ENCODE measurements at places on chromosomes 4 and X. TPM values are rescaled to one million over a fixed set of nuclear protein-coding genes. Genes with fewer than 3 reads are reported as not detected.

GRCh38 chrX:118116713-118117550, at the start of gene KLHL13:
KLHL13 (minus strand) TSS chrX:118116810; CDS start chrX:118028473, 88,337 bp downstream.
- H3K36me3 ChIP-seq: no peaks in the 10 kb centered on the region
- H3K4me1 ChIP-seq: no peaks in the 10 kb centered on the region
- H3K27ac ChIP-seq: no peak within 1 kb of the TSS
- DNase-seq: peak; percentile 21

GRCh38 chr4:5144384-5144783, 93.1 kb downstream of the STK32B start:
- H3K36me3 ChIP-seq: no peaks in the 10 kb centered on the region
- H3K4me1 ChIP-seq: no peaks in the 10 kb centered on the region
- no peaks in the 10 kb centered on the region for H3K27me3 ChIP-seq
- DNase-seq: no peak
- H3K4me3 ChIP-seq: no peak overlapping the region

DNA sequence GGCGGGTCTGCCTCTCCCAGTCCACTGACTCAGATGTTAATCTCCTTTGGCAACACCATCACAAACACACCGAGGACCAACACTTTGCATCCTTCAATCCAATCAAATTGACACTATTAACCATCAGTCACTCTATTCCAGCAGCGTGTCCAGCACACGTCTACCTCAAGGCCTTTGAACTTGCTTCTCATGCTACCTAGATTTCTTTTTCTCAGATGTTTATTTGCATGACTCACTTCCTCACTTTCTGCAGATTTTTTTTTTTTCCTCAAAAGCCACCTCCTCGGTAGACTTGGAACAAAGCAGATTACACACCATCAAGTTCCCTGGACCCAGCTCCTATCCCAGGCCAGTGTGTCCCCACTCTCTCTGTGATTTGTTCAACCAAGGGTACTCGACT, 49.5 kb downstream of the SUPT20HL2 start:
- no peaks in the 10 kb centered on the region for H3K4me1 ChIP-seq
- no peak for DNase-seq
- H3K36me3 ChIP-seq: no peaks in the 10 kb centered on the region

DNA sequence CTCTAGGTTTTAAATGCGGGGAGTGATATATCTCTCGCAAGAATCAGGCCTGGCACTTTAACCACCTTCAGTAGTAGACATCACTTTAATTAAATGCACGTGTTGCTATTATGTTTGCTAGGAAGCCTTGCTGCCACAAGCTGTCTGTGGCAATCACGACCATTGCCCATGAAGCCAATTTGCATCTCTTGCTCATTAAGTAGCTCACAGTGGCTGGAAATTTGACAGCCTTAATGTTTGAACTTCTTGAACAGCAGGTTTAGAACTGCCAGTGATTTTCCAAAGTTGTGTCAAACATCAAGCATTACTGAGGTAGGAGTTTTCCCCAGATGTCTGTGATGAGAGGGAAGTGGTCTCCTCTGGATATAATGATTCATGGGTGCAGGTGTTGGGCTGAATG, 642.3 kb upstream of the CPEB2 start:
- DNase-seq: no peak
- no peaks in the 10 kb centered on the region for H3K27me3 ChIP-seq
- no peak overlapping the region for H3K27ac ChIP-seq
- no peaks in the 10 kb centered on the region for H3K4me1 ChIP-seq
- no peak overlapping the region for H3K4me3 ChIP-seq
- H3K36me3 ChIP-seq: no peaks in the 10 kb centered on the region

Gene TMPRSS11A
- not detected for total RNA-seq

DNA sequence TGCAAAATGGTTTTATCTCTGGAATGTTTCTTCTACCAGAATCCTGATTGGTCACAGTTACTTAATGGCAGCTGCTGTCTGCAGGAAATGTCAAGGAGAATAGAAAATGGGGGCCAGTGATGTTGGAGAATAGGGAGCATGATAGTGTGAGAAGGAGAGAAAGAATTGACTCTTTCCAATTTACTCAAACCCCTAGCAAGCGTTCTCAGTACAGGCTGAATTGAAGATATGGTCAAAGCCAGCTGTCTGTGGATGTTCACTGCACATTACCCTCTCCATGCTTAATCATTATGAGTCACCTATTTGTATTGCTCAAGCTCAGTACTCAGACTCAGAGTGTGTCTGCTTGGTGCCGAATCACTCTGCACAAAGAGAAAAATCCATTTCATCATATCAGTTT, 57.8 kb upstream of the FAM47B start:
- no peak overlapping the region for H3K4me3 ChIP-seq
- H3K27me3 ChIP-seq: no peaks in the 10 kb centered on the region
- no peaks in the 10 kb centered on the region for H3K4me1 ChIP-seq
- DNase-seq: no peak

Gene PRR32
- not detected for total RNA-seq

DNA sequence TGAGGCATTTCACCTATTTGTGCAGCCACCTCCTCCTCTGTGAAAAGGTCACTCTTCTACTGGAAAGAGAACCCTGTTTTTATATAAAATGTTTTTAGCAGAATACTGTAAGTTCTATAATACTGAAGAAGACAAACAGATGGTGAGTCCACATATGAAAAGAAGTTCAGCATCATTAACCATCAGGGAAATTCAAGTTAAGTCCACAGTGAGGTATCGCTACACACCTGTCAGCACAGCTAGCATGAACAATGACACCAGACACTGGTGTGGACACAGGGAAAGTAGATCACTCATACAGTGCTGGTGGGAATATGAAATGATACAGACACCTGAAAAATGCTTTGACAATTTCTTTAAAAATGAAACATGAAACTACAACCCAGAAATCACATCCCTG, 133.0 kb downstream of the MAD2L1 start:
- H3K4me1 ChIP-seq: no peaks in the 10 kb centered on the region
- DNase-seq: no peak
- H3K4me3 ChIP-seq: no peak overlapping the region
- no peaks in the 10 kb centered on the region for H3K36me3 ChIP-seq

DNA sequence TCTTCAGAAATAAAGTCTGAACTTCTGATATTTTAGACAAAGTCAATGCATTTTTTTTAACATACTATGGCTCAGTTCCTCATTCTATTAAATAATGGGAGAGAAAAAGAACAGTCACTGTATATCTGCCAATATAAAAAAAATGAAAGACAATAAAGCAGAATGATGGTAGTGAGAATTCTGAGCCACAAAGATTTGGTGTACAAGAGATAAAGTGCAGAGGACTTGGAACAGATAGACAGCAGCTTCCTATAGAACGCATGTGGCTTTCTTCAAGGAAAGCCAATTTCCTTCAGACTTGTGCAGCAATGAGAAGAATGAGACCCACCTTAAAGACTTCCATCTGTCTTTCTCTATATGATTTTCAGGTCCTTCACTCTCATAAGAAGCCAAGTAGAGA, 39.7 kb downstream of the RASGEF1B start:
- H3K27ac ChIP-seq: no peak overlapping the region
- H3K36me3 ChIP-seq: peaks cover 6% of the 10 kb centered on the region
- no peaks in the 10 kb centered on the region for H3K27me3 ChIP-seq
- no peaks in the 10 kb centered on the region for H3K4me1 ChIP-seq

DNA sequence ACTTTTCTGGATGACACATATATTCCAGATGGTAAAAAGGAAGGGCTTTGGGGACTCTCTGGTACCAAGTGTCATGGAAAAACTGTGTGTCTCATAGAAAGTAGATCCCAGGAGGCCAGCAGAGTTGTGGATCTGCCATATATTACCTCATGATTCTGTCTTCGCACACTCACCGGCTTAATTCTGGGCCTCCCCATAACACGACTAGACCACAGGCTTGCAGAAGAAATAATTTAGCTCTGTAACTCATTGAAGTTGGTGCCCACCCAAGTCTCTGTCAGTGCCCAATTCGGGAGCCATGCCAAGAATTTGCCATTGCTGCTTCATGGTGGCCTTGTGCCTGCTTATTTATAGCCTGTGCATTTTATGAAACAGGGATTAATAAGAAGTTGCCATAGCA, 104.5 kb downstream of the AR start:
- no peak overlapping the region for H3K27ac ChIP-seq
- no peaks in the 10 kb centered on the region for H3K4me1 ChIP-seq
- DNase-seq: no peak
- H3K36me3 ChIP-seq: no peaks in the 10 kb centered on the region

DNA sequence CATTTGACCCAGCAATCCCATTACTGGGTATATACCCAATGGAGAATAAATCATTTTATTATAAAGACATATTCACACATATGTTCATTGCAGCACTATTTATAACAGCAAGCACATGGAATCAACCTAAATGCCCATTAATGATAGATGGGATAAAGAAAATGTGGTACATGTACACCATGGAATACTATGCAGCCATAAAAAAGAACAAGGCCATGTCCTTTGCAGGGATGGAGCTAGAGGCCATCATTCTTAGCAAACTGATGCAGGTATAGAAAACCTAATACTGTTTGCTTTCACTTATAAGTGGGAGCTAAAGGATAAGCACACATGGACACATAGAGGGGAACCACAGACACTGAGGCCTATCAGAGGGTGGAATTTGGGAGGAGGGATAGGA, 22.6 kb downstream of the RASSF6 start:
- no peaks in the 10 kb centered on the region for H3K4me1 ChIP-seq
- H3K27ac ChIP-seq: no peak overlapping the region
- no peak for DNase-seq
- H3K4me3 ChIP-seq: no peak overlapping the region
- no peaks in the 10 kb centered on the region for H3K36me3 ChIP-seq

Gene MAGEB10
- total RNA-seq: not detected

- H3K36me3 ChIP-seq: no peaks in the 10 kb centered on the region
- H3K4me3 ChIP-seq: no peak overlapping the region
- H3K27me3 ChIP-seq: no peaks in the 10 kb centered on the region
Observed at GRCh38 chr4:102981005-102981404, 38.5 kb downstream of the SLC9B1 start.

Gene FGG
- not detected for total RNA-seq

All from thyroid gland (tissue), 4 donors.